ENCODE measurements at places on chromosomes 5 and 9. TPM values are rescaled to one million over a fixed set of nuclear protein-coding genes. Genes with fewer than 3 reads are reported as not detected.

DNA sequence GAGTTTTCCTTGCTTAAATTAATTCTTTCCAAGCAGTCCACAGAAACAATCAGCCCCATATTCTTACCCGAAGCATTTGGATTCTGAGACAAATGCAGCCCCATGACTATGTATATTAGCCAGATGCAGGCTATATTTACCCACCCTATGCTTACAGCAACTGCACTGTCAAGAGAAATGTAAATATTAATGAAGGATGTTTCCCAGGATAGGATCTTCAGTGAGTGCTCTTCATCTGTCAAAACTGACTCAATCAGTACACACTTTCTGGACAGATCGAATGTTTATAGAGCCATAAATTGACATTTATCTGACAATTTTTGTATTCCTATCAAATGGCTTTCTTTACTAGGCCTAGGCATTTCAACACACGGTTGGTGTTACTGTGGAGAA lies 725.3 kb upstream of the SEMA6A start:
- no peaks in the 10 kb centered on the region for H3K4me1 ChIP-seq
- H3K4me3 ChIP-seq, result no peak overlapping the region
- H3K27ac ChIP-seq, result no peak overlapping the region
- no peak for DNase-seq
- H3K36me3 ChIP-seq, result no peaks in the 10 kb centered on the region
- H3K27me3 ChIP-seq, result no peaks in the 10 kb centered on the region

- no peaks in the 10 kb centered on the region for H3K36me3 ChIP-seq
- H3K4me1 ChIP-seq, result no peaks in the 10 kb centered on the region
Observed at GRCh38 chr5:128494516-128494915, 43.5 kb downstream of the FBN2 start.

Gene BICD2
- 24.6 TPM for total RNA-seq

Gene ANKRD18A
- 0.75 TPM for total RNA-seq

DNA sequence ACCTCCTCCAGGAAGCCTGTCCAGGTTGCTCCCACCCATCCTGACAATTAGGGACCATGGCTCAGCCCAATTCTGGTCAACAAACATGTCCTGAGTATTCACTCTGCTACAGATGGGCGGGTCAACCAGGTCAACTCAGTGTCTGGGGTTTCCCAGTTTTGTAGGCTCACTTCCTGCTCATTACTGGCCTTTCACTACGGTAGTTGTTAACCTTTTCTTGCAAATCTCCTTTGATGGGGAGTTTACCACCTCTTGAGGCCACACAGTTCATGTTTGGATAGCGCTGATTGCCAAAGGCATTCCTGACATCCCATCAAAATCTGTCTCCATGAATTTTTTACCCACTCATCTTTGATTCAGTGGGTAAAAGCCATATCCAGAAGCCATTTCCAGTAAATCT lies 13.8 kb downstream of the TMEM8B start:
- peaks cover 34% of the 10 kb centered on the region for H3K4me1 ChIP-seq
- DNase-seq, result no peak
- no peak overlapping the region for H3K4me3 ChIP-seq
- H3K36me3 ChIP-seq, result peaks cover 24% of the 10 kb centered on the region
- H3K27ac ChIP-seq, result no peak overlapping the region

- H3K27me3 ChIP-seq, result no peaks in the 10 kb centered on the region
- H3K27ac ChIP-seq, result no peak overlapping the region
- no peaks in the 10 kb centered on the region for H3K4me1 ChIP-seq
- H3K4me3 ChIP-seq, result no peak overlapping the region
- peaks cover 22% of the 10 kb centered on the region for H3K36me3 ChIP-seq
Observed at GRCh38 chr5:65612298-65612907, 11.7 kb downstream of the TRIM23 start.

All from muscle of leg (tissue), 16 donors.